ENCODE measurements at places on chromosomes 2 and 18.
A peak's percentile ranks its signal among the peaks of the same experiment; 100 is the strongest.

DNA sequence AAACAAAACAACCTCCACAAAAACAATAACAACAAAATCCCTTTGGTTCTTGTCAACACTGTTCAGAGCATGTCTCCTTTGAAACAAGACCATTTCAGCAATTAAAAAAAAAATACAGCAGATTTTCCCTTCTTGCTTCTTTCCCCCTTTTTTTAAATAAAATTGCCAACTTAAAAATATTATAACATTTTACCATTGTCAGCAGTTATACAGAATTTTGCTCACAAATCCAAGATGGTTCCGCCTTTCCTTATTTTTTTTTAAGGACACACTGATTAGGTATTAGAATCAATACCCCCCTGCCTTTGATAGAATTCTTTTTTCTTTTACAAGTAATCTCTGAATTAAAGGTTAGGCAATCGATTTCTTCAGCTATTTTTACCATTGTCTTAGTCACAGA, 48.7 kb upstream of the FN1 start:
- no peak overlapping the region for H3K4me3 ChIP-seq
- peaks cover 13% of the 10 kb centered on the region for H3K4me1 ChIP-seq
- H3K27ac ChIP-seq = no peak overlapping the region

- no peaks in the 10 kb centered on the region for H3K4me1 ChIP-seq
- no peaks in the 10 kb centered on the region for H3K36me3 ChIP-seq
- DNase-seq = no peak
- no peak overlapping the region for H3K4me3 ChIP-seq
These were observed 98.0 kb downstream of the MARCHF4 start for GRCh38 chr2:216274194-216274840.

GRCh38 chr2:60442608-60443007, 110.8 kb downstream of the BCL11A start:
- H3K4me1 ChIP-seq = no peaks in the 10 kb centered on the region
- H3K4me3 ChIP-seq = no peak overlapping the region
- no peaks in the 10 kb centered on the region for H3K36me3 ChIP-seq
- DNase-seq = no peak

GRCh38 chr2:17584689-17585088, 44.2 kb downstream of the VSNL1 start:
- H3K27ac ChIP-seq = no peak overlapping the region
- peaks cover 29% of the 10 kb centered on the region for H3K4me1 ChIP-seq
- no peak overlapping the region for H3K4me3 ChIP-seq
- H3K36me3 ChIP-seq = no peaks in the 10 kb centered on the region
- no peak for DNase-seq

DNA sequence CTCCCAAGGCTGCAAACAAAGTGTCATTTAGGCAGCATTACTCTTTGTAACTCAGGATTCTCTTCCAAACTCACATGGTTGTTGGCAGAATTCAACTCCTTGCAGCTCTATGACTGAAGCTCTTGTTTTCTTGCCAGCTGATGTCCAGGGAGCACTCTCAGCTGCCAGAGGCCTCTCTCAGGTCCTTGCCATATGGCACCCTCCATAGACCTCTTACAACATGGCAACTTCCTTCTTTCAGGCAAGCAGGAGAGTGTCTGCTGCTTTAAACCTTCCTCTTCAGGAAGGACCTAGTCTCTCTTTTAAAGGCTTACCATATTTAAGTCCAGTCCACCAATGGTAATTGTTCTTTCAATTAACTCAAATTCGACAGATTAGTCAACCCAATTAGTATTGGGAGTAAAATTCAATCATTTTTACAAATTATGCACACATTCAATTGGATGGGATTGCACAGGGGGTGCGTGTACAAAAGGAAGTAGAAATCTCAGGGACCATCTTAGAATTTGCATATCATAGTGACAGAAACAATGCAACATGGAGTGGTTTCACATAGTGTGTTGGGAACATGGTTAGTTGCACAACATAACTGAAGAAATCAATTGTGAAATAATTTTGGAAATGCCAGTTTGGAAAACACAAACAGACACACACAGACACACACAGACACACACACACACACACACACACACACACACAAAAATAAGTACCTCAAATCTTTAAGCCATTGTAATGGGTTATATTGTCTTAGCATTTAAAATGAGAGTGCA, 893.5 kb upstream of the ZEB2 start:
- no peak overlapping the region for H3K4me3 ChIP-seq
- H3K27ac ChIP-seq = no peak overlapping the region
- no peaks in the 10 kb centered on the region for H3K36me3 ChIP-seq
- no peaks in the 10 kb centered on the region for H3K27me3 ChIP-seq
- H3K4me1 ChIP-seq = peaks cover 2% of the 10 kb centered on the region

- peaks cover 13% of the 10 kb centered on the region for H3K4me1 ChIP-seq
- no peak for DNase-seq
- no peaks in the 10 kb centered on the region for H3K36me3 ChIP-seq
- H3K27ac ChIP-seq = no peak overlapping the region
These were observed 42.7 kb downstream of the VSNL1 start for GRCh38 chr2:17583166-17583565.

- H3K4me1 ChIP-seq = no peaks in the 10 kb centered on the region
- H3K36me3 ChIP-seq = no peaks in the 10 kb centered on the region
- no peak overlapping the region for H3K27ac ChIP-seq
These were observed 159.6 kb upstream of the HNRNPA3 start for GRCh38 chr2:177053038-177053437.

GRCh38 chr2:128197059-128197458, 106.1 kb downstream of the UGGT1 start:
- peaks cover 7% of the 10 kb centered on the region for H3K36me3 ChIP-seq
- no peaks in the 10 kb centered on the region for H3K27me3 ChIP-seq
- no peak overlapping the region for H3K27ac ChIP-seq
- no peak overlapping the region for H3K4me3 ChIP-seq

DNA sequence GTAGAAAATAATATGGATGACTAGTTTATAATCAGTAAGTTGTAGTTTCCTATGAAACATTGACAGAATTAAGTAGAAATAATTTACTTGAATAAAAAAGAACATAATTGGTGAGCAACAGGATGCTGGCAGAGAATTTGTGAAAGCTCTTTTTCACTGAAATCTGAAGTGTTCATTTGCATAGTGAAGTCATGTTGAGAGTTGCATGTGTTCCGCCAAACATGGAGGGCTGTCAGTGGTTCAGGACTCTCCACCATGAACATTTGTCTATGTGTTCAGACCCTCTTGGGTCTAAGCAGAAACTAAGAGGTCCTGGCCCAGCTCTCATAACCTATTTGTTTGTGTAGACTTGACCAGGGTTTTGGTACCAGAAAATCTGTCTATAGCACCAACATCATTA, 182.5 kb upstream of the LINC00305 start:
- no peak overlapping the region for H3K4me3 ChIP-seq
- DNase-seq = no peak
- no peaks in the 10 kb centered on the region for H3K4me1 ChIP-seq
- no peak overlapping the region for H3K27ac ChIP-seq
- H3K36me3 ChIP-seq = no peaks in the 10 kb centered on the region
- no peaks in the 10 kb centered on the region for H3K27me3 ChIP-seq

DNA sequence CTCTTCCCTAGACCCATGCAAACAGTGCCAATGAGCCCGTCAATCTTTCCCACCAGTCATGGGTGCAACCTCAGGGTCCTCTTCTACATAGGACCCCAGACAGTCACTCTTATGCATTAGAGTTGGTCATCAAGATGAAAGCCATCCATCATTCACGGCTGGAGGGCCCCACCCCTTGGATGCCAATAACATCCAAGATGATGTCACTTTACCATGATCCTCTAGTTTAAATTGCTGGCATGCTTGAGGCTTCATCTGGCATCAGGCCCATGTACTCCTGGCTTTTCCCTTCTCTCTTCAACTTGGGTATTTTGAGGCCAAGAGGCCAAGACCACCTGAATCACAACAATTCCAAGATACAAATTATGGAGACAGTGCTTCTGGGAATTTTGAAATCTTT, 91.1 kb upstream of the MAPK4 start:
- no peaks in the 10 kb centered on the region for H3K4me1 ChIP-seq
- no peaks in the 10 kb centered on the region for H3K36me3 ChIP-seq
- H3K4me3 ChIP-seq = no peak overlapping the region
- H3K27me3 ChIP-seq = no peaks in the 10 kb centered on the region
- DNase-seq = no peak

DNA sequence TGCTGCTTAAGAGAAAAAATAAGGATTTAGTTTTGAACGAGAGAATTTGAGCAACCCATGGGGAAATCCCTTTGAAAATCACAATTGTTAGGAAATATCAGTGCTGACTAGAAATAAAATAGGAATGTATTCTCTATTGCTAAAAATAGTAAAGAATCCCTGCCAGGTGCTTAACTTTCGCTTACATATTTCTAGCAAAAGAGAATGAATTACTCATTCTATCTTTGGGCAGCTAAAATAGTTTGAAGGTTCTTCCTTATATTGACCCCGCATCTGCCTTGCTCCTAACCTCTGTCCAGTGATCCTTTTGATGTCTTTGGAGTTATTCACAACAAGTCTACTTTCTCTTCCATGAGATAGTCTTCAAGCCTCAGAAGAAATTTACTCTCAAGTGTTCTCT, 103.8 kb downstream of the PLCL1 start:
- H3K36me3 ChIP-seq = no peaks in the 10 kb centered on the region
- no peak overlapping the region for H3K4me3 ChIP-seq
- no peaks in the 10 kb centered on the region for H3K4me1 ChIP-seq

DNA sequence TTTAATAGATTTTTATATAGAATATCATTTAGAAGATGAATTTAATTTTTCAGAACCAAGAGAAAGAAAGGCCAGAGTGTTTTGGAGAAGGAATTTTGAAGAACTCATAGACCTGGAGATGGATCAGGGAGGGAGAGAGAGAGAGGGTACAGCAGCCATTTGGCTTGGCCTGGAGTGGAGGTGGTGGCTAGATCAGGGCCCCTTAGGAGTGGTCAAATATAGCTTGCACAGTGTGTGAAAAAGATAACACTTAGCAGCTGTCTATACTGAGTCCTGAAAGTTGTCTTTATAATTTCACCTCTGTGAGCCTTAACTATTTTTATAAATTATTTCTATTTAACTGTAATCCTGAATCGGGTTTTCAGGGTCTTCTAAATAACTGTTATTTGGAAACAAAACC, 38.8 kb upstream of the ACYP2 start:
- peaks cover 5% of the 10 kb centered on the region for H3K4me1 ChIP-seq
- no peak overlapping the region for H3K27ac ChIP-seq
- no peak overlapping the region for H3K4me3 ChIP-seq
- H3K36me3 ChIP-seq = no peaks in the 10 kb centered on the region
- H3K27me3 ChIP-seq = no peaks in the 10 kb centered on the region
- no peak for DNase-seq

GRCh38 chr18:6782861-6783260, 53.3 kb downstream of the ARHGAP28 start:
- no peaks in the 10 kb centered on the region for H3K4me1 ChIP-seq
- DNase-seq = no peak
- H3K27ac ChIP-seq = no peak overlapping the region
- no peaks in the 10 kb centered on the region for H3K27me3 ChIP-seq
- H3K36me3 ChIP-seq = no peaks in the 10 kb centered on the region

DNA sequence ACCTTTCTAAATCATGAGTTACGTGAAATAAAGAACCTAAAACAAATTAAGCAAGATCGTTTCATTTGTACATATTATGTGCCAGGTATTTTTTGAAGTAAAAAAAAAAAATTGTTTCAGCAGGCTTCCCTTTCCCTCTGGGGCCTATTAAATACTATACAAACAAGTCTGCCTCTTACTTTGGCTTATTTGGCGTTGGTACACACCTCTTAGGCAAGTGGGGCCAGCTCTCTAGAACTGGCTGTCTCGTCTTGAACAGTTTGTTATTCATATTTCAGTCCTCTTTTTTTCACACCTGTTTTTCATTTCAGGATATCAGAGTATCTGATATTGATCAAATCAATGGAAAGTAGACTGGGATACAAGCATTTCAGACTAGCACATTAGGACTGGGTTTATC, 27.4 kb upstream of the PPP3R1 start:
- H3K4me1 ChIP-seq = no peaks in the 10 kb centered on the region
- no peak overlapping the region for H3K4me3 ChIP-seq
- DNase-seq = no peak
- H3K27ac ChIP-seq = no peak overlapping the region

- no peak overlapping the region for H3K27ac ChIP-seq
- H3K27me3 ChIP-seq = no peaks in the 10 kb centered on the region
- no peak for DNase-seq
- no peak overlapping the region for H3K4me3 ChIP-seq
- H3K36me3 ChIP-seq = no peaks in the 10 kb centered on the region
These were observed 16.2 kb downstream of the HNMT start for GRCh38 chr2:137980459-137980858.

GRCh38 chr2:127631541-127631996, 14.4 kb upstream of the GPR17 start:
- no peaks in the 10 kb centered on the region for H3K27me3 ChIP-seq
- DNase-seq = no peak
- no peaks in the 10 kb centered on the region for H3K36me3 ChIP-seq
- no peak overlapping the region for H3K4me3 ChIP-seq
- H3K27ac ChIP-seq = no peak overlapping the region

- H3K4me3 ChIP-seq = no peak overlapping the region
- no peaks in the 10 kb centered on the region for H3K36me3 ChIP-seq
- H3K4me1 ChIP-seq = no peaks in the 10 kb centered on the region
- no peaks in the 10 kb centered on the region for H3K27me3 ChIP-seq
- no peak overlapping the region for H3K27ac ChIP-seq
These were observed 411.0 kb upstream of the GYPC start for GRCh38 chr2:126244937-126245336.

- no peaks in the 10 kb centered on the region for H3K27me3 ChIP-seq
- peaks cover 9% of the 10 kb centered on the region for H3K4me1 ChIP-seq
- peak overlapping the region; percentile 9 for H3K27ac ChIP-seq
- no peak overlapping the region for H3K4me3 ChIP-seq
These were observed 22.8 kb upstream of the KIDINS220 start for GRCh38 chr2:8860239-8860638.

GRCh38 chr2:152106464-152106863, 7.6 kb upstream of the CACNB4 start:
- H3K27ac ChIP-seq = no peak overlapping the region
- H3K36me3 ChIP-seq = no peaks in the 10 kb centered on the region
- no peaks in the 10 kb centered on the region for H3K27me3 ChIP-seq
- H3K4me1 ChIP-seq = no peaks in the 10 kb centered on the region
- DNase-seq = no peak

DNA sequence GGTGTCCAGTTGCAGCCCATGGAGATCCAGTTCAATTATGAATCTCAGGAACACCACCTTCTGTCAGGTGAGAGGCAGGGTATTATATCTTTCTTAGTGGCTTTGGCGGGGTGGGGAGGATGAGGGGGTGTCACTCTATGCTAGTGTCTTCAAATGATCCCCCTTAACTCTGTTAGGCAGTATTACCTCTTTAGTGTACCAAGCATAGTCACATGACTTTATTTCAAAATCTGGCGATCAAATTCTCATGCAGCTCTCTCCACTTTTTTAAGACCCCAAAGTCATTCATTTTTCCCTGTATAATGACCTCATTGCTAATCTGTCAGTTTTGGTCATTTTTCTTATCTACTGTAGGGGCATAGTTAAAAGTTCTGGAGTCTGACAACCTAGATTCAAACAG, 1.1 kb upstream of the ZSCAN30 start:
- no peak overlapping the region for H3K27ac ChIP-seq
- DNase-seq = no peak
- peak overlapping the region; percentile 61 for H3K4me3 ChIP-seq
- peaks cover 41% of the 10 kb centered on the region for H3K36me3 ChIP-seq
- no peaks in the 10 kb centered on the region for H3K27me3 ChIP-seq
